ENCODE measurements at places on chromosomes 5 and 9.

DNA sequence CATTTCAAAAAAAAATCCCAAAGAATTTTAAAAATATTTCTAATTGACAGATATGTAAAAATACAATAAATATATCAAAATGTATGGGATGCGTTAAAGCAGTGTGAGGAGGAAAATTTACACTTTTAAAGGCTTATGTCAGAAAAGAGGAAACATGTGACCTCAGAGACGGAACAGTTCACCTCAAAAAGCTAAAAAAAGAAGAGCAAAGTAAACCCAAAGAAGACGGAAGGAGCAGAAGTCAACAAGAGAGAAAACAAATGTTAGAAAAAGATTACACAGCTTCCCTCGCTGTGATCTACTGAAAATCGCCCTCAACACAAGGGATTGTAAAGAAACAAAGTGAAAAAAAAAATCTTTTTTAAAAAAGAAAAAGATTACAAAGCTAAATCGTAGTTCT lies 186.9 kb downstream of the AUH start:
- DNase-seq = no peak

GRCh38 chr9:93058355-93059010 lies at the start of gene SUSD3:
SUSD3 (plus strand) TSS chr9:93058701; CDS start chr9:93058743, 42 bp downstream.
- DNase-seq = no peak

- DNase-seq = no peak
Measured at GRCh38 chr9:137504432-137504777, 45.3 kb upstream of the NSMF start.

GRCh38 chr9:34675048-34675714 lies 12.7 kb upstream of the CCL27 start:
- DNase-seq = no peak

DNA sequence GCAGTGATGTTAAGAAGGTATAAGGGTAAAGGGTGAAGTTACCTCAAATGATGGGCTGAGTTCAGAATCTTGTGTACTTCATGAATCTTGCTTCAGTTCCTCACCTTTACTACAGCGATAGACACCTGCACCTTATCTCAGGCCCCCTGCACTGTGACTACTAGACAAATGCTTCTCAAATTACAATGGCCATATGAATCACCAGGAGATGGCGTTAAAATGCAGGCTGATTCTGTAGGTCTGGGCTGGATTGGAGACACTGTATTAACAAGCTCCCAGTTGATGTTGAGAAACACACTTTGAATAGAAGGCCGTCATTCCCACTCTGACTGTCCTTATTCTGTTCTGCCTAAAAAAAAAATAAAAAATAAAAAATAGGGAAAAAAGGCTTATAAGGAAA lies 29.8 kb downstream of the TARS1 start:
- no peak for DNase-seq

DNA sequence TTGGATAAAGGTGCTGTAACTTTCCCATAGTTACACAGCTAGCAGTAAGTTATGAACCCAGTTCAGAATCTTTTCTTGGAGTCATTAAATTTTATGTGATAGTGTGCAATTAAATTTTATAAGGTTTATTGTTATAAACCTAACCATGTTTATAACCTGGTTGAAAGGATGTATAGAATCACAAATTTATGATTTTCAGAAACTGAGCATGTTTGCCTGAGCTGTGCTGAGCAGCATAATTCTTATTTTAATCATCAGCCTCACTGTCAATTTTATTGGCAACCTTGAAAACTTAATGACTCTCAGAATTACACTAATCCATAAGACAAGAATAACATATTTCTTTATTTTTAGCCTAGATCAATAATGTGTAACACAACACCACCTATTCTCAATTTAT lies 46.9 kb downstream of the ADAMTS19 start:
- no peak for DNase-seq

GRCh38 chr9:110975278-110975677 lies 63.0 kb downstream of the LPAR1 start:
- no peak for DNase-seq

GRCh38 chr5:81838307-81838906 lies 87.5 kb upstream of the SSBP2 start:
- no peak for DNase-seq

DNA sequence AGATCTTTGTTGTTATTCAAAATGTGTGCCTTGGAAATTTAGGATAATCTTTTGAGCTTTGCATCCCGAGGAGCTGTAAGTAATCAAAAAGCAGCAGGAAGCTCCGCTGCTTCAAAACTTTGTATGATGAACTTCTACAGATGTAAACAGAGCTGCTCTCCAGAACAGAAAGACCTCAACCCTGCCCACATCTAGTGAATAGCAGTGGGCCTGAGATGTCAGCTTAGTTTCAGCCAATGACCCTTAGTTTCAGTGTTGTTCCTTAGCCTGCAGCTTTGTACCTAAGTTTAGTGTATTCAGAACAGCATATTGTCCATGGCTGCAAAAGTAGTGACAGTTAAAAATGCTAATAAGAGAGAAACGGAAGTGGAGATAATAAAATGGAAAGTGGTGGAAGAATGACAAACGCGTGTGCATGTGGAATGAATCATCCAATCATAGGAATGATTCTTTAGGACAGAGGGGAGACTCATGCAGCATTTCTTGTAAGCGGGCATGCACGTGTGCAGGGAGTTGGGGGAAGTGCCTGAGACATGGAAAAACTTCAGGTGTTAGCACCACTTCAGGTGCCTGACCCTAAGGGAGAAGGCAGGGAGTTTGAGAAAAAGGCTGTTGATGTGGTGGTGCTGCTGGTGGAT lies 24.9 kb downstream of the SNX24 start:
- no peak for DNase-seq

- DNase-seq = no peak
Measured at GRCh38 chr9:117014061-117014460, 327.0 kb downstream of the TRIM32 start.

DNA sequence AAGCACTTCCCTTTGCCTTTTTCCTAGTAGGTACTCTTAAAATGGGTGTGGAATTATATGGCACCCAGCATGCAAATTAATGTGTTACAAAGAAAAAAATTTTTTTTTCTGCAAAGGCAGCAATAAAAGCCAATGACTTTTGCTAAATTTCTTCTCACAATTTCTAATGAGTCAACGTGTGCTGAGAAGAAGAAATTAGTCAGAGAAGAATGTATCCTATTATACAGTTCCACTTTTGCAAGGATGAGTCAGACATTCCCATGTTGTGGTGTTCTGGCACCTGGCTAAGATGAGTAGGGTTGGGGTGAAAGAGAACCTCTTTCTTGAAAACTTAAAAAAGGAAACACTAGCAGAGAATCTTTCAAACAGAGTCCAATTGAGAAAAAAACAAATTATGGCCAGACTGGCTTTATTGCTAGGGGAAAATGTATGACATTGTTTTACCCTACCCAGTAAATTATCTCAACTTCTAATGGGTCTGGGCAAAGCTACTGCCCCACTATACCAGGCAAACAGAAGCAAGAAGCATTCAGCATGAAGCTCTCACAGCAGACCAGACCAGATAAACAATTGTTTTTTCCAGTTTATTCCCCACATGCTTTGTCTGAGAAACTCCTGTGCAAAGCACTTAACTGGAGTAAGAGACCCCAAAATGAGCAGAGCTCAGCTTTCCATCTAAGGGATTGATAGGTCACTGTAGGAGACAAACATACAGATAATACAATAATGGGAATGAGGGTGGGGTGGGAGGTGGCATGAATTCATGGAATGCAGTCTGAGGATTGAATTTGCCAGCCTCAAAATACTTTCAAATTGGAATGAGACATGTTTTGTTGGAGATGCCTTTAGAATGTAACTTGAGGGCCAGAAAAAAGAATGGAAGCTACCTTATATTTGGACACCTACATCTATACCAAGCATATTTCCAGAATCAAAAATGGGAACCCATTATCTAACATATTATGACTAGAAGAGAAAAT lies 220.8 kb upstream of the RFX3 start:
- no peak for DNase-seq

DNA sequence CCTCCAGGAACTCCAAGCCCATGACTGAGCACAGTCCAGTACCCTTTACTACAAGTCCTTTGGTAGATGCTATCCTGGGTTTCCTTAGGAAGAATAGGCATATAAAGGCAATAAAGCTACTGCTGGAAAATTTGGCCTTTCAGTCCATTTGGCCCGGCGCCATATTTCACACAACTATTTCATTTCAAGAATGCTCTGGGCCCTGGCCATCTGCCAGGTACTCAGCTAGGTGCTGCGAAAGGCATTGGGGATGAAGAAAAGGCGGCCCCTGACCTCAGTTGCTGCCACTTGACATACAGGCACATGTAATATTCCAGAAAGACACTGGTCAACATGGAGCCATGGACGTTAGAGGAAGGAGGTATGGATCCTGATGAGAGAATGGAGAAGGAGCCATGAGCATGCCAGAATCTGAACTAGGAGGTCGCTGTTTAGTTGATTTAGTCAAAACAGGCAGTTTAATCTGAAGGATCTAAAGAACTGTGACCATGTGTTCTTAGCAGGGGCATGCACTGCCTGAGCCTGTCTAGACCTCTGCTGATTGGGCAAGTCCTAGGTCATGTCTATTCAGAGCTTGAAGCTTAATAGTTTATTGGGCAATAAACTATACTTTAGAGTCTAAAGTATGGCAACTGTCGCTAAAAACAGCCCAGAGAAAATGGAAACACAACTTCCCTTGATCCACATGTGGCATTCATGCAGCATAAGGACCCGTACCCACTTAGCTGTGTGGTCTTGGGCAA lies 149.3 kb downstream of the MELK start:
- no peak for DNase-seq

DNA sequence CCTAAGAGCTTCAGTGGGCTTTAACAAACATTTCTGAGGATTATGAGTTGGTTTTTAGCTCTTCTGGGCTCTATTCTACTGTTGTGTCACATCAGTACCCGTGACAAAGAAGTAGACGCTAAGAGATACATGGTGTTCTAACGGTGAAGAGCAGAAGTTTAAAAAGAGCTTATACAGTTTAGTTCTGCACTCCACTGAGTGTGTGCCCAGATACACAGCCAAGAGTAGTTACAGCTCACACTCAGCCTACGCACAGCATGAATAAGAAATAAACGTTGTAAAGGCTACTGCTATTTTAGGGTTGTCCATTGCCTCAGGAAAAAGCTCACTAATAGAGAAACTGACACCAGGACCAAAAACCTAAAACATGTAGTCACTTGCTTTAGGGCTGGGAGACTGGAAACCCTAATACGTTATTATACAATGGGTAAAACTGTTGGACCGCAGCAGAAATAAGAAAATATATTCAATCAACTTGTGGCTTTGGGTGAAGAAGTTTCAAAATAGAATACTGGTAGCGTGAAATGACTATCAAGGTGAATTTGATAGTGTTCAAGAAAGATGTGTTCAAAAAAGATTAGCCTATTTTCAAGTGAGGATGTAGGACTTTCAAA lies 34.7 kb downstream of the PSIP1 start:
- DNase-seq = no peak

DNA sequence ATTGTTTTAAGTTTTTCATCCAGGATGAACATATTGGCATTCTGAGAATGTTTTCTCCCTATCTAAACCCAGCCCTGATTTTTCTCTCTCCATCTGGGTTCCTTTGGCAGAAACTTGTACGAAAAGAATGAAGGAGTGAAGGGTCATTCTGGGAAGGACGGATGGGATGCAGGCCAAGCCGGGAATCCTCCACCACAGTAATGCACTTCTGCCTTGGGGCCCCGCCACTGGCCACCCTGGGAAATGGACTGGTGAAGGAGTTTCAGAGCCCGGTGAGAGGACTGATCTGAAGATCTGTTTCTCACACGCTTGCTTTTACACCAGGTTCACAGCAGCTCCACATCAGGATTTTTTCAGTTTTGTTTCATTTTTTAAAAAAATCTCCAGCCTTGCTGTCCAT lies 554.8 kb downstream of the BNC2 start:
- DNase-seq = no peak

- DNase-seq = no peak
Measured at GRCh38 chr9:22969350-22969979, 522.8 kb downstream of the DMRTA1 start.

GRCh38 chr5:113984928-113985327 lies 376.9 kb upstream of the KCNN2 start:
- DNase-seq = no peak

DNA sequence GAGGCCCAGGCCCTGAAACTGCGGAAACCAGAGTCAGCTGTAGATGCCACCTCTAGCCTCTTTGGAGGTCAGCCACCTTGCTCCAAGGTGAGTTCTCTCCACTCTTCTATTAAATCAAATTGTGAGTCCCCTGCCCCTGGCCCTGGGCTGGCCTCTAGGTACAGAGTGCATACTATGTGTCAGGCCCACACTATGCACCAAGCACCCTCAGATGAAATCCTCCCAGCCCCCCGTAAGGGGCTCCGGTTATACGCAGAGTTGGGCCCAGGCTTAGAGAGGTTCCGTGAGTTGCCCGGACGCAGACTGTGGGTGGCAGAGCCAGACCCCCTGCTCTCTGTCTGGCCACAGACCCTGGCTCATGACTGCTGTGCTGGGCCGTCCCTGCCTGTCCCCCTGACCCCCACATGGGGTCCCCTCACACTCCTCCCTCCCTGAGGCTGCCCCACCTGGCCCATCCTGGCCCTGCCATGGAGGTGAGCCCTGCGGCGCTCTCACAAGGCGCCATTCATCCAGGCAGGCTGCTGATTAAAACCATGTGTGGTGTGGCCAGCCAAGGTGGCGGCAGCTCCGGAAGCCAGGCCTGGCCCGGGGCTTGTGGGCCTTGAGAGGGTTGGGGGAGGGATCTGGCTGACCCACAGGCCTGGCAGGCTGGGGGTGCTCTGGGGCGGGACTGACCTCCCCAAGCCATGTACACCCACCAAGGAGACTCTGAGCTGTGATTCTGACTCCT lies 65.5 kb upstream of the SYNPO start:
- DNase-seq = no peak

DNA sequence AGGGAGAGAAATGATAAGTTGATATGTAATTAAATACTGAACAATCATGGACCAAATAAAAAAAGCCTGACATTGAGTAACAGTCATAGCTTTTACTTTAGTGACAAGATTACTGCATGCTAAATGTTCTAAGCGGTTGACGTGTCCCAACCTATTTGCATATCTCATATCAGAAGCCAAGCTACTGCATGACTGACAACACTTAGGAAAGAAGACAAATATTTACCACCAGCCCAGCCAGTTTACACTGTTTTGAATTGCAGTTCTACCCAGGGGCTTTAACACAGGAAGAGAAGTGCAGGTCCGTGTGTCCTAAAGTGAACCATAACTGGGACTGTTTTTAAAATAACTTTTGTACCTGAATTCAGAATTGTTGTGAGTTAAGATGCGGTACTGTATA lies 219.9 kb downstream of the PRDM9 start:
- no peak for DNase-seq

- no peak for DNase-seq
Measured at GRCh38 chr5:66769839-66770617, 173.8 kb downstream of the MAST4 start.
